Glutamatergic neuron (in vitro differentiated cells): ENCODE measurements at places on chromosomes 2 and 18. TPM values are rescaled to one million over a fixed set of nuclear protein-coding genes. Genes with fewer than 3 reads are reported as not detected.

Gene ANKRD44
- 12.0 TPM for total RNA-seq

Gene SNORC
- 2.4 TPM for total RNA-seq

Gene REEP1
- total RNA-seq, result 167 TPM

Gene CCDC148
- 1.8 TPM for total RNA-seq

Gene PSME4
- total RNA-seq, result 87.6 TPM
